Astrocyte (in vitro differentiated cells and primary cell): ENCODE measurements at places on chromosomes 2 and 18. TPM values are rescaled to one million over a fixed set of nuclear protein-coding genes. Genes with fewer than 3 reads are reported as not detected.

- no peaks in the 10 kb centered on the region for H3K27me3 ChIP-seq
- H3K36me3 ChIP-seq: no peaks in the 10 kb centered on the region
- H3K4me1 ChIP-seq: no peaks in the 10 kb centered on the region
- DNase-seq: no peak
- no peak overlapping the region for H3K4me3 ChIP-seq
Observed at GRCh38 chr2:34738691-34739090, 1139.6 kb upstream of the FAM98A start.

DNA sequence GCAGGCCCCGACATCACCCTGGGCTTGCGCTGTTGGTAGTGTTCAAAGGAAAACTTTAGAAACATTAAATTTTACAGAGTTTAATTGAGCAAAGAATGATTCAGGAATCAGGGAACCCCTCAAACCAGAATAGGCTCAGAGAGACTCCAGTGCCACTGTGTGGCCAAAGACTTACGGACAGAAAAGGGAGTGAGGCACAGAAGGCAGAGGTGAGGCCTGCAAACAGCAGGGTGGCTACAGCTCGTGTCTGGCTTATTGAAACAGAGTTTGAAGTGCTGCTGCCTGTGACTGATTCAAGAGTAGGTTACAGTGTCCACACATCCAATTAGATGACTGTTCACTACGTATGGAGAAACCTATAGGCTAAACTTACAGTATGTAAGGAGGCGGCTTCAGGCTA is 2.4 kb upstream of the CTDP1 start:
- H3K27ac ChIP-seq: no peak overlapping the region
- DNase-seq: no peak
- no peak overlapping the region for H3K4me3 ChIP-seq
- H3K36me3 ChIP-seq: no peaks in the 10 kb centered on the region
- peaks cover 22% of the 10 kb centered on the region for H3K4me1 ChIP-seq

- no peaks in the 10 kb centered on the region for H3K36me3 ChIP-seq
- DNase-seq: no peak
- no peak overlapping the region for H3K27ac ChIP-seq
- H3K4me3 ChIP-seq: no peak overlapping the region
Observed at GRCh38 chr2:157441072-157441454, 2.8 kb downstream of the CYTIP start.

Gene DYNAP
- not detected in 2 replicates for total RNA-seq
